SJSA1 (cell line): ENCODE measurements at places on chromosomes 2 and 18.

GRCh38 chr2:219266886-219267285 lies 12.3 kb upstream of the DNAJB2 start:
- no peak for DNase-seq

DNA sequence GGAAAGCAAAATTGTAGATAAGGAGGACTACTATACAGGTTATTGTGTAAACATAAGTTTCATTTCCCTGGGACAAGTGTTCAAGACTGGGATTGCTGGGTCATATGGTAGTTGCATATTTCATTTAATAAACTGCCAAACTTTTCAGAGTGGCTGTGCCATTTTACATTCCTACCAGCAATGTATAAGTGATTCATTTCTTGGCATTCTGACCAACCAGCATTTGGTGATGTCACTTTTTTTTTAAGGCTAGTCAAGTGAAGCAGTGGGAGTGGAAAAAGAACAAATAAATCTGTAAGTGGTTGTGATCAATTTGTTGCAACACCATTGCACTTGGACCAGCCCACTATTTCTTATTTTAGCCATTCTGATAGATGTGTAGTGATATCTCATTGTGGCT lies 5.2 kb upstream of the CHCHD5 start:
- no peak for DNase-seq

DNA sequence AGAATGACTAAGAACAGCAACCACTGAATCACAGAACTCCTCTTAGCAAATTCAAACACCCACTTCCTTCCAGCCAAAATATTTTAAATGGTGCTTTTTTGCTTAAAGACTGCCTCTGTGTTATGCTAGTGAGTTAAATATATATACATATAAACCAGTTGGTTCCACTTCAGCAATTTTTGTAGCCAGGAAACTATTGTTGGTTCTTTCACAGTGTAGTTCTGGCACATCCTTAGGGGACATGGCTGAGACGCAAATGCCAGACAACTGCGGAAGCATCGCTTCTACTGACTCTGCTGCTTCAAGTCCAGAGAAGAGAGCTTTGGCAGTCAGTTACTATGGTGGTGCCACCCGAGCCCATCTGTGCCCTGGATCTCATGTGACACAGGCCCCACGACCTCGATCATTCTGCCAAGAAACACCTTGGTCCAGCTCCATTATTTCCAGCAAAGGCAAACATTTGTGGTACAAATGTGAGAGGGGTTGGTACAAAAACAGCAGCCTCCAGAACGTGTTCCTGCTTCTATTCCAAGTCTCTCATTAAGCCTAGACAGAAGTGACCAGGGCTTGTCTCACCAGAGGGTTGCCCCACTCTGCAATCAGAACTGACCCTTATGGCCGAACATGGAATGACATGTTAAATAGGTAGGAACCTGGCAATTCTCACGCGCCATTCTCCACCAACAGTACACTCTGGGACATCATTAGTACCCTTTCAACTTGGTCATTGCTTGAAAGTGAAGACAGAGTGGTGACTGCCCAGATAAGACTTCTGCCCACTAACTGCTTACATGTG lies 117.8 kb upstream of the NRP2 start:
- DNase-seq, result no peak

DNA sequence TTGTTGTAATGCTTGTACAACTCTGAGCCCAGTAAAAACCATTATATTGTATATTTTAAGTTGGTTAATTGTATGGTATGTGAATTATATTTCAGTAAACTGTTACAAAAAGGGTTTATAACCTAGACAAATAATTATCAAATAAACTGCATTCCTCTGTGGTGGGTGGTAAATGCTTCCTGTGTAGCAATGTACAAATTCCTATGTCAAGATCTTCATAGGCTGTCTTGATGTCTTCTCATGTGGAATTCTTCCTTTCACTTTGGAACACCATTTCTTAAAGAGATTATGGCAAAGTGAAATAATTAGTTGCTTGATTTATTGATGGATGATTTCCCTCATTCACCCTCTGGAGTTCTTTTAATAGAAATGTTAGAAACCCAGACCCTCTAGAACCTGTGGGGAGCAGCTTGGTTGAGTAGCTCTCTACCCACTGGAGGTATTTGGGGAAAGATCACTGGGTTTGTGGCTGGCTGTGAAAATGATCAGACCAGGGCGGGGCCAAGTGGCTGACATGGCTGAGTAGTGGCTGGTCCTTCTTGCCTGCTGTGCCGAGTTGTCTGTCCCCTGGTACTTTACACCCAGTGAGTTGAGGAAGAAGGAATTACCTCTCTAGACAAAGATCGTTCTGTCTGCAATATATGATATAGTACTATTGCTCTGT lies 22.4 kb upstream of the MGAT5 start:
- DNase-seq, result no peak

- no peak for DNase-seq
Observed at GRCh38 chr2:33660416-33661123, 61.5 kb upstream of the FAM98A start.

- DNase-seq, result no peak
Observed at GRCh38 chr18:55280503-55280902, 307.5 kb downstream of the TCF4 start.

DNA sequence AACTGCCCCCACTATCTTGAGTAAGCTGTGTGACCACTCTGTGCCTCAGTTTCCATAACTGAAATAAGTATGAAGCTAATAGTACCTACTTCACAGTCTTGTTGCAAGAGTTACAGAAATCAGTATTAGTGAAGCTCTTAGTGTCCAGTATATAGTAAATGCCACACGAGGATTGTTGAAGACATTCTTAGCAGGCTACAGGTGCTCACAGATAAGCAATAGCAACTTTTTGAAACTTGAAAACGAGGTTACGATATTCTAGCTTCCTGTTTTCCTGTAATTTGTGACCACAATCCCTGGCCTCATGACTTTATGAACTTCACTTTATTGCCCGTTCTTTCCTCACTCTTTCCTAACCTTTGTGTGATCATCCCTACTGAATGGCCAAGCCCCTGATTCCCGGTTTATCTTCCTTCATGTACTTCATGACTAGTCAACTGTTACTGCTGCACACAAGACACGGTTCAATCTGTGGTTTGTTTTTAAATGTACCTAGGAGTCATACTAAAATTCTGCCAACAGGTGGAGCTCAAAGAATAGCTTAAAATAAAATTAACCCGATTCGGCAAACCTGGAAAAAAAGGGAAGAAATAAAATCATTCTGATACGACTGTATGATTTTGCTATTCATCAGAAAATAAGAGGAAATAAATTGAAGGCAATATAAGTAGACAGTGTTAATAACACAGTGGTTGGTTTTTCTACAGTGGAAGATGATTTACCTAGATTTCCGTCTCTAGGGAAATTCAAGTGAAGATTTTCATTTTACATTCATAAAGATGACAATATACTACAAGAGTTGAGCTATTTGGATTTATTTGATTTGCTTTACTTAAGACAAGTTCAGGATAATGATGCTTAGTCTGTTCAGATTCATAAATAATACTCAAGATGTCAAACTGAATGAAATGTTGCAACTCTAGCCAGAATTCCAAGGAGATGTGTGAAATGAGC lies 38.1 kb upstream of the STAT1 start:
- DNase-seq, result peak; percentile 71

GRCh38 chr2:180669016-180669415 lies 311.4 kb upstream of the UBE2E3 start:
- no peak for DNase-seq

GRCh38 chr2:136107051-136108033 lies 10.6 kb downstream of the CXCR4 start:
- no peak for DNase-seq

DNA sequence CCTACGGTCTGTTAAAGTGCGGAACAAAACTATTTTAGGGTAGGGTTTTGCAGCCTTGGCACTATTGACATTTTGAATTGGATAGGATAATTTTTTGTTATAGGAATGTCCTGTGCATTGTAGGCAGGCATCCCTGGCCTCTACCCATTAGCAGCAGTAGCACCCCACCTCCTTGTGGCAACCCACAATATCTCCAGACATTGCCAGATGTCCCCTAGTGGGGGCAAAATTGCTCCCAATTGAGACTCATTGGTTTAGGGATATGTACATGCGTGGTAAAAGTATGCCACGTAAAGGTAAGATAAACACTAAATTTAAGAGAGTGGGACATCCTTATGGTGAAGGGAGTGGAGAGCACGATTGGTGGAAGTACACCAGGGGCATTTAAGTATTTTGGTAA lies 4.6 kb downstream of the MIB1 start:
- DNase-seq, result no peak

DNA sequence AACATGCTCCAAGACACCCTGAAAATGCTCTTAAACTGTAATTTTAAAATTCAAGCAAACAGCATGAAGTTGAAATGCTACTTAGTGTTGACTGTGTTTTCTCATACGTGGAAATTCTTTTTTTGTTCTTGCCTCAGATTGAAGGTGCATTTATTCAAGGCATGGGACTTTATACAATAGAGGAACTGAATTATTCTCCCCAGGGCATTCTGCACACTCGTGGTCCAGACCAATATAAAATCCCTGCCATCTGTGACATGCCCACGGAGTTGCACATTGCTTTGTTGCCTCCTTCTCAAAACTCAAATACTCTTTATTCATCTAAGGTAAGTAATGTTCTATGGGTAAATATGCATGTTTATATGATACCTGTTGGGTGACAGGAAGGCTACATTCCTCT lies 82.7 kb downstream of the AOX1 start:
- DNase-seq, result no peak

DNA sequence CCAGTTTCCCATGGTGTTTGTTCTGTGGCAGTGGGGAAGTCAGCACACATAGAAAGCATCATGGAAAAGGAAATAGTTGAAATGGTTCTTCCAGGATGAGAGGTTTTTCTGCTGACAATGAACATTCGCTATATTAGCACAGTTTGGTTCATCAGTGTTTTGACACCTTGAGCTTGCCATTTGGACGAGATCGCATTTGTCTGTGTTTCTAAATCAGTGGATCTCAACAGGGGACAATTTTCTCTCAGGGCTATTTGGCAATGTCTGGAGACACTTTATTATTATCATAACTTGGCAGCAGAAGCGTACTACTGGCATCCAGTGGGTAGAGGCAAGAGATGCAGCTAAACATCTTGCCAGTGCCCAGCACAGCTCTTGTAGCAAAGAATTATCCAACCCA lies 74.6 kb downstream of the CD8B2 start:
- DNase-seq, result no peak
